ENCODE measurements at places on chromosomes 13 and 19. TPM values are rescaled to one million over a fixed set of nuclear protein-coding genes. Genes with fewer than 3 reads are reported as not detected.

FGF22 gene
- total RNA-seq = 0.87 TPM

ZNF610 gene
- not detected for total RNA-seq

FUT2 gene
- not detected for total RNA-seq

IGLON5 gene
- not detected for total RNA-seq

THSD1 gene
- total RNA-seq = 7.3 TPM
